ENCODE measurements at places on chromosomes 16 and 17.
A peak's percentile ranks its signal among the peaks of the same experiment; 100 is the strongest.

DNA sequence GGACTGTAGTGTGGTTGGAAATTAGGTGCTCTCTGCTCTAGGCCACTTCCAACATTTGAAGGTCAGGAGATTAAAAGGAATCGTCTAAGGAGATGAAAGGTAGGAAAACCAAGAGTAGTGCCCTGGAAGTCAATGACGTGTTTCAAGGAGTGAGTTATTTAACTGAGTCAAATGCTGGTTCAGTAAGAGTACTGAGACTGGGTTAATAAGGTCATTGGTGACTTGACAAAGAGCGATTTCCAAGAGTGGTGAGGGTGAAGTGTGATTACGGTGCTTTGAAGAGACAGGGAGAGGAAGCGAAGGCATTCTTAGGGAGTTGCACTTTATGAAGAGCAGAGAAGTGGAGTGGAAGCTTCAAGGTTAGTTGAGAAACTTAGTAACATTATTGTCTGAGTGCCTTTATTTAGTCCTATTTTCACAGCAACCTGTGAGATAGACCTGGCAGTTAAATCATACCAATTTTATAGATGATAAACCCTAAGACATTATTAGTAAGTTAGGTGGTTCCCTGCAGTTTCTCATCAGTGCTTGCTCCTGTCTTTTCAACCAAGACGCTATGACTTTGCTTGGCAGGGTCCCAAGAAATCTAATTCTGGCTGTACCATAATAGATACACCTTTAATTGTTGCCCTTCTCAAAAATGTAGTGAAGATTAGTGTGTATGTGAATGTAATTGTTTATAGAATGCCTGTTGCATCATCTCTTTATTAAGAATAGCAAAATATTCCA, 5.9 kb downstream of the ZNF207 start:
- DNase-seq, result no peak

GRCh38 chr17:37124821-37125173, 176.0 kb downstream of the AATF start:
- DNase-seq, result no peak

DNA sequence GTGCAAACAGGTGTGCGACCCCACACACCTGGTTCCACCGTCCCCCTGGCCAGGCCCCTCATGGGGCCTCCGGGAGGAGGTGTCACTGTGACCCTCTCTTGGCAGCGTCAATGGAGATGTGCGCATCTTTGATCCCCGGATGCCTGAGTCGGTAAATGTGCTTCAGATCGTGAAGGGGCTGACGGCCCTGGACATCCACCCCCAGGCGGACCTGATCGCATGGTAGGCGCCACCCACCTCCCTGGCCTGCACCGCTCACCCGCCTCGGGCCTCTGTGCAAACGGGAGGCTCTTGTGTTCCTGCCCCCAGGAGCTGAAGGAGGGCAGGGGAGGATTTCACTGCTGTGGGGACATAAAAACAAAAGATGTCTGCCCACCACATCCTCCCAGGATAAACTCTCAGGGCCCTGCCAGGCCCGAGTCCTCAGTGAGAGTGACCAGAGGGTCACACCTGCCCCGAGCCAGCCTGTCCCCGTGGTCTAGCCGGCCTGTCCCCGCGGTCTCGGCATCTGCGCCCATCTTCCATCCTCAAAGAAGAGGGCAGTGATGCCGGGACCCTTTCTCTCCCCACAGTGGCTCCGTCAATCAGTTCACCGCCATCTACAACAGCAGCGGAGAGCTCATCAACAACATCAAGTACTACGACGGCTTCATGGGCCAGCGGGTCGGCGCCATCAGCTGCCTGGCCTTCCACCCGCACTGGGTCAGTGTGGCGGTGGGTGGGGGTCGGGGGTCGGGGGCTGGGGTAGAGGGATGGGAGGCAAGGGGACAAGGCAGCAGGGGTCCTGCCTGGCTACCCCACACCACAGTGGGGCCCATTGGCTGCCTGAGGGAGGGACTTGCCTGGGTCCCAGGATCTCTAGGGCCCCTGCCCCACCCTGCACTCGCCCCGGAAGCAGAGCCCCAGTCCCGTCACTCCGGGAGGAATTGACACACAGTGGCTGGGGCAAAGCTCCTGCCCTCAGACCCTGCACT, 29.0 kb upstream of the CHMP6 start:
- DNase-seq, result no peak

GRCh38 chr16:68328151-68328859, 17.5 kb downstream of the PRMT7 start:
- peak; percentile 76 for DNase-seq

GRCh38 chr16:10987361-10988163, 43.2 kb downstream of the CLEC16A start:
- no peak for DNase-seq

DNA sequence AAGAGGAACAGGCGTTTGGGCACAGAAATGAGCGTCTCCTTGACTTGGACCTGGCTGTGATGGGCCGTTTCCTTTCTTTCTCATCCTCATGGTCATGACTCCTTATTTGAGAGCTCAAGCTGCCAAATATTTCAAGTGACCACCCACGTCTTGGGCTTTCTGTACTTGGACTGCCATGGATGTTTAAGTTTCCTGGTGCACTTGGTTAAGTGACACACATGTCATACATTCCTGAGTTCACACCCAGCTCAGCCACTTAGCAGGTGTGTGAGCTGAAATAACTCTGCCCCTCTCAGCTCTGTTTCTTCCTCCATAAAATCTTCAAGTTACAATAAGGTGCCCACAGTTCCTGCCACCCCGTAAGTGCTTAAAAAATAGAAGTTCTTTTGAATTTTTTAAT, 114.5 kb downstream of the CLEC16A start:
- DNase-seq, result no peak

GRCh38 chr17:9451934-9452333, 123.7 kb downstream of the STX8 start:
- no peak for DNase-seq
